ENCODE measurements at places on chromosomes 1 and 21. TPM values are rescaled to one million over a fixed set of nuclear protein-coding genes. Genes with fewer than 3 reads are reported as not detected.

Gene MMEL1
- total RNA-seq = 4.0 TPM

Gene GJC2
- total RNA-seq = 3.0 TPM

Gene C1orf167
- total RNA-seq = not detected

Gene AKR7A3
- total RNA-seq = 1.9 TPM

Gene ORC1
- total RNA-seq = 3.4 TPM

Gene IFI44
- total RNA-seq = not detected

Data from glutamatergic neuron (in vitro differentiated cells).